NCI-H526 treated with DMSO at 0.1 percent for 48 hours (cell line): ENCODE measurements at places on chromosomes 4 and X.

GRCh38 chr4:26431461-26432180 is 58.7 kb downstream of the CCKAR start:
- DNase-seq, result no peak

DNA sequence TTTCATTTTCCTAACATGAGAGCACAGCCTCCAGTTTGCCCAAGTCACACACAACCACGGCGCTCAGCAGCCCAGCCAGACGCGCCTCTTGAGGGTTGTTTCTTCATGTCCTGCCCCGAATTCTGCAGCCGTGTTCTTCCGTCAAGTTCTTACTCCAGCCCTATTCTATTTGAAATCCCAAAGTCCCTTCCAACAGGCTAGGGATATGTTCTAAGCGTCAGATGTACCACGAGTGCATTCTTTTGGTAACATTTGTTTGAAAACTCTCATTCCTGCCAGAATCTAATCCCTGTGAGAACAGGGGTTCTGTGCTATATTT is 23.1 kb downstream of the ACSL1 start:
- no peak for DNase-seq

GRCh38 chr4:65508168-65508567 is 162.1 kb downstream of the EPHA5 start:
- DNase-seq, result no peak

GRCh38 chr4:157291071-157291470 is 70.5 kb downstream of the GRIA2 start:
- DNase-seq, result no peak

GRCh38 chr4:26106776-26107175 is 192.8 kb downstream of the SMIM20 start:
- DNase-seq, result no peak

DNA sequence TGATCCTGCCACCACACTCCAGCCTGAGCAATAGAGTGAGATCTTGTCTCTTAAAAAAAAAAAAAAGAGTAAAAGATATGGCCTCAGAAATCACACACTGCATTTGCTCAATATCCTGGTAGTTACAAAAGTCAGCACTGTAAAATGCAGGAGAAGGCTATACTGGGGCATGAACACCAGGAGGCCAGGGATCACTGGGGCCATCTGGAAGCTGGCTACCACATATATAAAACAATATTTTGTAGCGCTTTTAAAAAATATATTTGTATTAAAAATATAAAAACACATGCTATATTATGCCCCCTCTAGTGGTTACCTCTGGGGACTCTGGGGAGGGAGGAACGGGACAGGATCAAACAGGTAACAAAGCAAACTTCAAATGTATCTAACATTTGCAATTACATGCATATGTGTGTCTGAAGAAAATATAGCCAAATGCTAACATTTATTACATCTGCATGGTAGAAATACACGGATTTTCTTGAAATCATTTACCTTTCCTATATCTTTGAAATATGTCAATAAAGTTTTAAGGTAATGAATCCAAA is 4.0 kb downstream of the C4orf46 start:
- DNase-seq, result no peak

DNA sequence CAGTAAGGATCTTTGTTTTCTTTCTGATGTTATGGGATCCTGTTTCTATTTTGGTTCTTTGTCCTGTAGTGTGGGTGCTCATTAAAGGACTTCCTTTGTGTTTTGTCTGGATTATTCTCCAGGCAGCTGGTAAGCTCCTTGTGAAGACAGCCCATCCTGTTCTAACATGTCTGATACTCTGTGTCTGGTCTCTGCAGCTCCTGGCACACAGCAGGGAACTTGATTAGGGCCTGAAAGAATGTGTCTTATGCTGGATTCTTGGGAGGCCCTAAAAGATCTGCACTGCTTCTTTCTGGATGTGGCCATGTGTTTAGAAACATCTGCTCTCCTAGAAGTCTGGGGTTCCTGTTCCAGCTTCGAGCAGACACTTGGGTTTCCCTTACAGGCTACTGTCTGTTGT is 38.1 kb upstream of the ATXN3L start:
- no peak for DNase-seq

- DNase-seq, result no peak
Observed at GRCh38 chr4:160213366-160213765, 1110.5 kb downstream of the RAPGEF2 start.

DNA sequence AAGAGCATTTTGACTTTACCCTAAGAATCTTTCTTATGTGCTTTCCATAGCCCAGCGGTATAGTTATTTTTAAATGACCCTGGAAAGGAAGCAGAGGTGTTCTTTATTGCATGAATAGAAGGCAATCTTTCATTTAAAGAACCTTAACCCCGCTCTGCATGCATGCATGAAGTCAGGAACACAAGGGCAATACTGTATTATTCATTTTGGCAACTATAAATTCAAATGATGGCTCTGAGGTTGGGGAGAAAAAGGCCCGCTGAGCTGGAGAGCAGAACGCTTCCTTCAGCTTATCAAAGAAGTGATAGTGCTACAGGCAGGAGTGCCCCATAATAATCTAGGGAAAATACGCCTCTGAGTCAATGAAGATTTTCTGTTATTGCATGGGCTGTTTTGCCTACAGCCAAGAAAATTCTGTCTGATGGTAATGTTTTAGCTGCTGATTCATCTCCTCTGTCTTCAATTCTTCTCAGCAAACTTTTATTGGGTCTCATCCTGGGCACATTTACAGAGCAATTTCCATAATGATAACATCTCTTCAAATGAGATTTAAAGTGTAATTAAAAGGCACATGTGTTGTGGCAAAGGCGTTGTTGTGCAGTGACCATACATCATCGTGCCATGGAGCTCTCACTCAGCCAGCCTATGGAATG is 452.2 kb upstream of the FTHL17 start:
- DNase-seq, result no peak

GRCh38 chr4:77310931-77311330 is 153.9 kb downstream of the CCNG2 start:
- no peak for DNase-seq

DNA sequence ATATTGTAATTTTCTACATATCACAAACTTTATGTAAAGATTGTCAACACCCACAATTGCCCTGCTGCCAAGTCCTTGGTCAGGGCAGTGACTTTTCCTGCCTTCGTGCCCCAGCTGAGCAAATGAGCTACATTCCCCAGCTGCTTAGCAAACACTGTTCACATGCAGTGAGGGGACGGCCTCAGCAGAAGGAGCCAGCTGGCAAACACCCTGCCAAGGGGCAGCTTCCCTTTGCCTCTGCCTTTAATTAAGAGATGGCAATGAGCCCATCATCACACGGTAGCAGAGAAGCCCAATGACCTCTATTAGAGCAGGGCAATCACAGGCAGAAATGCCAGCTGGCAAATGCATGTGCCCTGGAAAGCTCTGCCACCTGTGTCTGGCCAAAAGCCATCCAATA is 253.4 kb downstream of the EPHA5 start:
- no peak for DNase-seq

DNA sequence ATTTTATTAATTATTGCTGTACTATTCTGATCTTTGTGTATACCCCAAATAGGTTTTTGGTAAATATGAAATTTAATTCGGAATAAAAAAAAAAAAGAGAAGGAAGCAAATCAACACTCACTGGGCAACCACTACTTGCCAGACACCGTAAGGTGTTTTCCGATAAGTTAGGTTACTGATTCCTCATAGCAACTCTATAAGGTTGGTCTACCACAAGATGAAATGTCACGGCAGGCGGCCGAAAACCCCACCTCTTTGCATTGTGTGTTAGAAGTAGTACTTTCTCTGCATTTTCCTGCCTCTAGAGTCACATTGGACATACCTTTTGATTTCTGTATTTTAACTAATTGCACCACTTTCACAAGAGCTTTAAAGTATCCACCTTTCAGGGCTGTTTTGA is 44.5 kb upstream of the RASGEF1B start:
- DNase-seq, result no peak

- DNase-seq, result no peak
Observed at GRCh38 chrX:17453788-17454187, 78.8 kb downstream of the NHS start.

GRCh38 chrX:83508006-83508405 is at the start of gene POU3F4:
Gene POU3F4 (plus strand): TSS chrX:83508290. CDS start chrX:83508325, 35 bp downstream.
- DNase-seq, result no peak

GRCh38 chr4:168584321-168584771 is 87.5 kb downstream of the PALLD start:
- no peak for DNase-seq

- DNase-seq, result no peak
Observed at GRCh38 chr4:8836664-8837171, 34.9 kb downstream of the HMX1 start.

GRCh38 chrX:81206476-81206875 is 4.6 kb downstream of the SH3BGRL start:
- no peak for DNase-seq

- no peak for DNase-seq
Observed at GRCh38 chrX:137930533-137930932, 364.6 kb downstream of the ZIC3 start.

DNA sequence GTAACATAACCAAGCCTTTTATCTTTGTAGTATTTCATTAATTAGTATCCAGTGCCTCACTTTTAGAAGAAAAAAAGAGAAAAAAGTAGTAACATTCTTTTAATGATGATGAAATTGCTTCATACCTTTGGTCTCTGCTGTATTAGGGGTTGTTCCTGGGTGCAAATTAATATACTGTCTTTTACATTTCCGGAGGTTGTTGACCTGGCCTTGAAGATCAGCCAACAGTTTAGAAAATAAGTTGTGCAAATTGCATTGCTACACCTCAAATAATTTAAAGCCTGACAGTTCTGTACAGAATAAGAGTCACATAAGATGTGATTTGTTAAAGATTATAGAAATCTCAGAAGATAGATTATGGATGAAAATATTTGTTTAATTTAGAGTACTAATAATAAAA is 3.8 kb downstream of the NFKB1 start:
- DNase-seq, result no peak

GRCh38 chr4:180217070-180217469 is 2026.1 kb upstream of the TENM3 start:
- no peak for DNase-seq

DNA sequence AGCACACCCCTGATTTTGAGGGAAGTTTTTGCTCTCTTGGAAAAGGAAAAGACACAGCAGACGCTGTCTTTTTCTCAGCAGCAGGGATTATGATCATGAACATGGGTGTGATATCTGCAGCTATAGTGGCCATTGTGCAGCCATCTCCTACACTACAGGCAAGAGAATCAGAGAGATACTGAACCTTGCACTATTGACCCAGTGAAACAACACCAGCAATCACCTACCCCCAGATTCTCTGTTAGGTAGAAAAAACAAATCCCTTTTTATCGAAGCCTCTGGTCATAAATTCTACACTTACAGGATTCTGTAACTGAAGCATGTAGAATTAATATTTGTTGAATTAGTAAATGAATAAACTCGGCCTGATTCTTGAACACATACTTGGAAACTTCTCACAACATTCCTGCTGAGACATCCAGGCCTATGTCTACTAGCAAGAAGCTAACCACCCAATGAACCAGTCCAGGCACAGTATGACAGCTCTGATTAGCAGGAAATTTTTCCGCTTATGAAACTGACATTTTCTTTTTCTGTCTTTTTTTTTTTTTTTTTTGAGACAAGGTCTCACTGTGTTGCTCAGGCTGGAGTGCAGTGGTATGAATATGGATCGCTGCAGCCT is 5.0 kb upstream of the AFAP1 start:
- DNase-seq, result no peak

DNA sequence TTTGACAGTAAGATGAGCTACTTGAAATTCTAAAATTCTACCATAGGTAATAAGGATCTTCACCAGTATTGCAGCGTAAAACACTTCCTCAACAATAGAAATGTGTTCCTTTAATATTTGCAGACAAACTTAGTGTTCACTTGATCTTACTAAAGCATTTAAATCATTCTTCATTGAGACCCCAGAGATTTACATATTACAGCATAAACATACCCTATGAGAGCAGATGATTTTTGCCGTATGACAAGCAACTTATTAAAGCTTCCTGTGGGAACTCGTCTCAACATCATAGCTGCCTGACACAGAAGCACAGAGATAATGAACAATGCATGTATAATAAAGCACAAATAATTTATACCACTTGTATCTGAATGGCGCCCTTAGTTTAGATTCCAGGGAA is 3.6 kb downstream of the UGT2B7 start:
- no peak for DNase-seq

DNA sequence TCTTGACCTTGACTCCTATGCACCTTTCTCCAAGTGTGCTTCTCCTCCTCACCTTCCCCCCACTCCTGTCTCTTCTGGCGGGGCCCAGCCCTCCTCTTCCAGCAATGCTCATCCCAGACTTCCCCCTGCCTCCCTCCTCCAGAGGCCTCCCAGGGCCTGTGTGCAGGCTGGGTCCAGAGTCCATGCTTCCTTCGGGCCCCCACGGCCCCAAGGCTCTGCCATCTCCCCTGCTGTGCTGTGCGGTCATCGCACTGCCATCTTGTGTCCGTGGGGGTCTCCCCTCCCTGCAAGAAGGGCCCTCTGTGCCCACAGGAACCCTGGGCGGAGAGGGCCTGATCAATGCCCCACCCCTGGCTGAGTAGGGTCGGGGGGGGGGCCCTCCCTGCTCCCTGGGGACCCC is 27.3 kb downstream of the ATP2B3 start:
- DNase-seq, result no peak

DNA sequence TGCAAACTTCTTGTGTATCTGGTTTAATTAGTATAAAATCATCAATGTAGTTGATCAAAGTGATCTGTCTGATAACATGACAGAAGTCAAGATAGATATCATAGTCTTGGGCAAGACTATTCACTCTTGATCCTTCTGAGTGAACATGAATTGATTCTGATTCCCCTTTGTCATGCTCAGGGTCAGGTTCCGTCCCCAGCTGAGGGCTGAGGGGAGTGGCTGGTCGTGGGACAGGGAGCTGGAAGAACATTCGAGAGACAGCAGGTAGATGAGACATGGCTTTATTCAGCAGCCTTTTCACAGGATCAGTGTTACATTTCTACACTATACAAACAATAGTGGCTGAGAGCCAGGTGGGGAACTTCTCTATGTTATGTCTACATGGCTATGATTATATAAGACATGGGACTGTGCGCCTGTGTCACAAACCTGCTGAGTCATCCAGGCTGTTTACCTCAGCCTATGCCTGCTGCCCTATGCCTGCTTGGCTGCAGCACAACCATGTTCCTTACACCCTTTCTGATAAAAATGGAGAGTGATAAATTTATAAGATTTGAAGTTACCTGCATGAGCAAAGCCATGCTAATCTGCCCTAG is 586.9 kb upstream of the NR3C2 start:
- no peak for DNase-seq

- no peak for DNase-seq
Observed at GRCh38 chrX:46144566-46144965, 400.7 kb downstream of the ZNF674 start.

- DNase-seq, result no peak
Observed at GRCh38 chrX:70141373-70141772, 8.1 kb downstream of the IGBP1 start.

DNA sequence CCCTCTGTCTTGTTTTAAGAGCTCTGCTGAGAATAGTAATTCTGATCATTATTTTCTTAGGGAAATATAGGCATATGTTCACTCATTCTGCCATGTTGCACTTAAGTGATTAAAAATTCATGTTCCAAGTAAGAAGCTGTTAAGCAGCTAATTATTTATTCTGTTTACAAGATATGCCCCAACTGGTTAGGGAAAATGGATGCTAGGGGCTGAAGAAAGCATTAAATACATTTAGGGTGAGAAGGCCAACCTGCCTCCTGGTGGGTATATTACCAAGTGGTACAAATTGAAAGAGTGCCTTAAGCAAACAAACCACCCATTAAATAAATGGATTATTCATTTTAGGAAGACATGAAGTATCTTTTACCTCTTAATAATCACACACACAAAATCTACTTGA is 392.6 kb upstream of the EPHA5 start:
- no peak for DNase-seq

GRCh38 chr4:113069212-113069892 is 19.9 kb downstream of the ANK2 start:
- no peak for DNase-seq
